ENCODE measurements at places on chromosomes 16 and 17. TPM values are rescaled to one million over a fixed set of nuclear protein-coding genes. Genes with fewer than 3 reads are reported as not detected.

EVPLL gene
- total RNA-seq: not detected

DNA sequence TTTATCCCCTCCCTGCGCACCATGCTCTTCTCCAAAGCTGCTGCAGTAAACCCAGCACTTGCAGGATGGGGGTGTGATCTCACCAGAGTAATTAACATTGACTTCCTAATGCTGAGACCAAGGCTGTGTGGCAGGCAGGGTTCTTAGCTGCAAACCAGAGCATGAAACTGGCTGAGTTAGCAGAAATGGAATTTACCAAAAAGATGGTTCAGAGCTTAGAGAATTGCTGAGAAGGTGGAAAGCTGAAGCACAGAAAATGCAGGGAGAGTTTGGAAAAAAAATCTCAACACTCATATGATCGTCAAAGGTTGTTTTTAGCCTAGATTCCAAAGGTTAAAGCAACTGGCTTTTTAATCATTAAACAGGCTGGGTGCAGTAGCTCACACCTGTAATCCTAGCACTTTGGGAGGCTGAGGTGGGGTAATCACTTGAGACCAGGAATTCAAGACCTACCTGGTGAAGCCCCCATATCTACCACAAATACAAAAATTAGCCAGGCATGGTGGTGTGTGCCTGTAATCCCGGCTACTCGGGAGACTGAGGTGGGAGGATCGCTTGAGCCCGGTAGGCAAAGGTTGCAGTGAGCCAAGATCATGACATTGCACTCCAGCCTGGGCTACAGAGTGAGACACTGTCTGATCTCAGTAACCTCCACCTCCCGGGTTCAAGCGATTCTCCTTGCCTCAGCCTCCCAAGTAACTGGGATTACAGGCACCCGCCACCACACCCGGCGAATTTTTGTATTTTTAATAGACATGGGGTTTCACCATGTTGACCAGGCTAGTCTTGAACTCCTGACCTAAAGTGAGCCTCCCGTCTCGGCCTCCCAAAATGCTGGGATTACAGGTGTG, 6.0 kb upstream of the TXNDC11 start:
- DNase-seq: no peak

GRCh38 chr16:69116906-69117305, 11.5 kb downstream of the HAS3 start:
- no peak for DNase-seq

DNA sequence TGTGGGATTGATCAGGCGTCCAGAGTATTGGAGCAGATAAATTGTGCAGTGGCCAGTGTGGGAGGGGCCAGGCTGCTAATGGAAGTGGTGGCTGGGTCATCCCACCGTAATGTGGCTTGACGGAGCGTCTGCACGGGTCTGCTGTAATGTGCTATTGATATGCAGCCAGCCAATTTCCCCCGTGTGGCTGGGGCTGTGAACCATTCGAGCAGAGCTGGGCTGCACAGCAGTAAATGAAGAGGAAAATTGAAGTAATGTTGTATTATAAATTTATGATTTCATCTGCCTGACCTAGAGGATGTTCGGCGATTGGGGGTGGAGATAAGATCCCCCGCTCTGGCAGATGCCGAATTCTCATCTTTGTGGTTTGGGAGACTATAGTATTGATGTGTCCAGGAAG, 121.5 kb downstream of the CCDC182 start:
- DNase-seq: no peak

HS3ST6 gene
- not detected for total RNA-seq

GRCh38 chr16:4123616-4124300, 7.5 kb upstream of the ADCY9 start:
- DNase-seq: no peak

DNA sequence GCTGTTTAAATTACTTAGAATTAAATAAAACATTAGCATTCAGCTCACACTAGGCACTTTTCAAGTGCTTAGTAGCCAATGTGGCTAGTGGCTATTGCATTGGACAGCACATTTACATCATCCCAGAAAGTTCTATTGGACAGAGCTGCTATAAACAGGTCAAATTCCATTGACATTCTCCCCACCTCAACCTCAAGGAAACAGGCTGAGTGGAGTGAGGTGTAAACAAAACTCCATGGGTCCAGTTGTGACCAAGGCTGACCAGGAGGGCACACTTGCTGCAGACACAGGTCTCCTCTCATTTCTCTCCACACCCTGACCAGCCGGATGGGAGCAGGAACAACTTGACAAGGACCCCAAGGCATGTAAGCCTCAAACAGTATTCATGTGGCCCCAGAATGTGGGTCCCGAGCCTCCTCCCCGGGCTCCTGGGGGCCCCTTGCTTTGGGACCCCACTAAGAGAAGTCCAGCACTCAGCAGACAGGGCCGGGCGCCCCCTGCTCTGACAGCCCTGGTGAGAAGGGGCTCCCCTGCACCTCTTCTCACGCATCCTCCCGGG, 488 bp downstream of the C17orf113 start:
- no peak for DNase-seq

- DNase-seq: no peak
Observed at GRCh38 chr17:30112794-30113193, 3.8 kb upstream of the NSRP1 start.
